ENCODE measurements at places on chromosomes 7 and 10.

GRCh38 chr7:1341361-1342089 is 108.9 kb downstream of the UNCX start:
- no peak for DNase-seq

GRCh38 chr10:114342976-114343375 is 61.3 kb downstream of the AFAP1L2 start:
- no peak for DNase-seq

- no peak for DNase-seq
Measured at GRCh38 chr10:78181381-78182055, 147.9 kb downstream of the RPS24 start.

DNA sequence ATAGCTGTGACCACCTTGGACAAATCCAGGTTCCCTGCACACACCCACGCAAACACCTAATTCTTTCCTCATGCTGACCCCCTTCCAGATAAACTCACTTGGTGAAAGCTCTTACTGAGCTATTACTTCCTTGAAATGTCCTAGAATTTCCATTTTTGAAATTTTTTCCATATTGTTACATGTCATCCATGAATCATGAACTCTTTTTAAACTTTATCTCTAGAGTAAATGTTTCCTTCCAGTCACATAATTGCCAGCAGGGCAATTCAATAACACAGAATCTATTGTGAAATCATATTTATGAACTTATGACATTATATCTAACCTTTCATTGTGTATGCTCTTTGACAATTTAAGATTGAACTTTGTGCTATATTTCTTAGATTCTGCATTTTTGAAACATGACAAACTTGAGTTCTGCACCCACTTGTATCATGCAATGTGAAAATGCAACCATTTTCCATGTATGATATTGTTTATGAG is 26.8 kb upstream of the FGL2 start:
- no peak for DNase-seq

GRCh38 chr7:10588084-10588483 is 385.6 kb upstream of the PHF14 start:
- no peak for DNase-seq

All from stimulated activated naive B cell treated with anti-CD40 and anti-IgM and Interleukin-4, amounts not matched to agents 10 μg/mL and 1 μg/mL and 100 μg/mL, for 72 hours (primary cell).